M059J (cell line): ENCODE measurements at places on chromosomes 16 and 17. TPM values are rescaled to one million over a fixed set of nuclear protein-coding genes. Genes with fewer than 3 reads are reported as not detected.
A peak's percentile ranks its signal among the peaks of the same experiment; 100 is the strongest.

GRCh38 chr16:10552998-10553491 is 27.4 kb downstream of the EMP2 start:
- DNase-seq = no peak

GRCh38 chr16:50121721-50122445 is 31.2 kb upstream of the TENT4B start:
- DNase-seq = no peak

GRCh38 chr17:1583556-1583955 is 21.0 kb upstream of the PITPNA start:
- DNase-seq = no peak

DNA sequence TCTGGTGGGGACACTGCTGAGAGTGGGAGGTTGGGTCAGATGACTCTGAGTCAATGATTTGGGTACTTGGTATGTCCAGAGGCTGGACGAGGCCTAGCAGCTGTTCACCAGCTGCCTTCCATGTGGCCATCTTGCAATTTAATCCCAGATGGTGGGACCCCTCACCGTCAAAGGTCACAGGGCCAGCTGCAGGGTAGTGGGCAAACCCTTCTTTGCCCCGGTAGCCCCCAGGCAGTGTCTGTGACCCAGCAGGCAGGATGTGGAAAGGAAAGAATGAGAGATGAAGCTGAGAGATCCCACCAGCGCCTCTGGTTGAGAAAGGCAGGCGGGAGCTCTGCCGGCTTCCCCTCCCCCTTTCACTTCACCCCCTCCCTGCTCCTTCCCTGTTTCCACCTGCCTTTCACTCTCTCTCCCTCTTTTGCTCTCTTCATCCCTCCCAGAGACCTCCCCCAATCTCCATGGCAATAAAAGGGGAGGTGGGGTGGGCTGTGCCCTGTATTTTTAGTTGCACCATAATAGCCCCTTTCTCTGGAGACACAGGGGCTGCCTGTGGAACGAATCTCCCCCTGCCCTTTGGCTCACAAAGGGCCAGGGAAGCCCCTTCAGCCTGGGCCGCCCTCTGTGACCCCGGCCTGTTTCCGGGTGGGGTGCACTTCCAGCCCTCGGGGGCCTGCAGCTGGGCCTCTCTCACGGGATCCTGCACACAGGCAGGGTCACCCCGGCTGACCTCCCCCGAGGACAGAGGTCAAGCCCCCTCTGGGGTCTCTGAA is 20.2 kb downstream of the CDK5RAP3 start:
- no peak for DNase-seq

DNA sequence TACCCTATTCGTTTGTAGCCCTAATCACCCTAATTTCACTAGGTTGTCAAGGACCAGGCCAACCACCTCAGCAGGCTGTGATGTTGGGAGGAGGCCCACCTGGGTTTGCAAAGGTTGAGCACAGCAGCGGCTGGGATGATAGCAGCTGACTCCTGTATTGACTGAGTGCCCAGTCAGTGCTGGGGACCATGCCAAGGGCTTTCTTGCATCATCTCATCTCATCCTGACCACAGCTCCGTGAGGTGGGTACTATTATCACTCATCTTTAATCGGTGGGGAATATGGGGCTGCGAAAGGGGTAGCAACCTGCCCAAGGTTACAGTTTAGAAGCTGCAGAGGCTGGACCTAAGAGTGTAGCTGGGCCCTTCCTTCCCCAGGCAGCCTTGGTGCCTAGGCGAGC is 11.7 kb downstream of the ATPAF2 start:
- DNase-seq = peak; percentile 39

DNA sequence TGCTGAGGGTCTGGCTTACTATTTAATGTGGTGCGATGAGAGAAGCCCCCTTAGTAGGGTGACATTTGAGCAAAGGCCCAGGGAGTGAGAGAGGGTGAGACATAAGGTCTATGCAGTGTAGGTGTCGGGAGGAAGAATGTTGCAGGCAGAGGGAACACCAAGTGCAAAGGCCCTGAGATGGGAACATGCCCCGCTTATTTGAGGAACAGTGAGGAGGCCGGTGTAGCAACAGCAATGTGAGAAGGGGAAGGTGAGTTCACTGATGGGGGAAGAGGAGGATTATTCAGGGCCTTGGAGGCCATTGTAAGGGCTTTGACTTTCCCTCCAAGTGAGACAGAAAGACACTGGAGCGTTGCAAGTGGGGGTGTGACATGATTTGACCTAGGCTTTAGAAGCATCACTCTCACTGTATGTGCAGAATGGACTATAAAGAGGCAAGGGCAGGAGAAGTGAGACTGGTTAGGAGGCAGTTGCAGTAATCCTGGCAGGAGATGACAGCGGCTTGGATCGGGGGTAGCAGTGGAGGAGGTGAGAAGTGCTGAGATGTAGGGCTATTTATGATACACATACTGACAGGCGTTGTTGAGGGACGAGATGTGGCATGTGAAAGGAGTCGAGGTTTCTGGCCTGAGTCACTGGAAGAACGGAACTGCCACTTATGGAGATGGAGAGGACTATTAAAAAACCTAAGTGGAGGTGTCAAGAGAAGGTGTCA is 145.3 kb downstream of the SPECC1 start:
- no peak for DNase-seq

Gene NXN
- total RNA-seq = 22.6 and 32.8 TPM in 2 replicates

Gene BICDL2
- total RNA-seq = not detected in 2 replicates
